ENCODE measurements at places on chromosomes 5 and 9. TPM values are rescaled to one million over a fixed set of nuclear protein-coding genes. Genes with fewer than 3 reads are reported as not detected.

Gene ARHGEF37
- total RNA-seq, result 23.4 TPM

Gene OTP
- not detected for total RNA-seq

Gene OR1Q1
- total RNA-seq, result not detected

Gene TAF11L5
- total RNA-seq, result not detected

Gene C5orf52
- not detected for total RNA-seq

Gene PCDHGA4
- total RNA-seq, result 4.4 TPM

Gene GABRA1
- total RNA-seq, result not detected

Gene IL9
- not detected for total RNA-seq

Gene CDC20B
- total RNA-seq, result not detected

Gene TRPM6
- 0.17 TPM for total RNA-seq

Gene ZFP62
- 19.7 TPM for total RNA-seq

Gene EIF4E1B
- total RNA-seq, result not detected

Gene TTLL11
- total RNA-seq, result 3.5 TPM

Gene TEX48
- total RNA-seq, result not detected

Gene BHMT
- total RNA-seq, result not detected

Gene OBP2B
- total RNA-seq, result not detected

Gene SELENOP
- total RNA-seq, result 260 TPM

Gene PCDHA12
- total RNA-seq, result not detected

Gene NXNL2
- total RNA-seq, result 0.25 TPM

Gene ZSWIM6
- 6.8 TPM for total RNA-seq

Gene ZNF658
- 13.5 TPM for total RNA-seq

Gene C9orf85
- total RNA-seq, result 6.3 TPM

Gene PSD2
- 0.11 TPM for total RNA-seq
